ENCODE measurements at places on chromosomes 11 and 22.

GRCh38 chr11:104043678-104044239, 7.3 kb downstream of the DDI1 start:
- no peak for DNase-seq

- no peak for DNase-seq
These were observed 43.8 kb downstream of the TRIOBP start for GRCh38 chr22:37740455-37741311.

GRCh38 chr11:27839226-27839913, 139.1 kb upstream of the BDNF start:
- peak; percentile 15 for DNase-seq

- DNase-seq = no peak
These were observed 906.7 kb upstream of the CHORDC1 start for GRCh38 chr11:91129596-91129995.

GRCh38 chr11:100619484-100619883, 67.6 kb upstream of the ARHGAP42 start:
- DNase-seq = no peak

DNA sequence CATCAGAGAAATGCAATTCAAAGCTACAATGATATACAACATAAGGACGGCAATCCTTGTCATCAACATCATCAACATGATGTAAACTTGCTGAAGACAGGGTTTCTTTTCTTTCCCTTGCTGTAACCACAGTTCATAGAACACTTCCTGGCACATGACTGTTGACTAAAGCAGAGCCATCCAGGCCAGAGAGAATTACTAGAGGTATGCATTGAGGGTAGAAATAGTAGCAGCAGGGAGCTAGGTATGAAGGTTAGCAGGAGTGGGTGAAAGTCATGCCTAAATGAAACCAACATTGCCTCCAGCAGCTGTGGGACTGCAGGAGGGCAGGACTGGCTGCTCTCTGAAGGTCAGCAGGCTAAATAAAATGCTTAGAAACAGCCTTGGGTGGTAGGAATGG, 103.7 kb downstream of the LRRC32 start:
- no peak for DNase-seq

DNA sequence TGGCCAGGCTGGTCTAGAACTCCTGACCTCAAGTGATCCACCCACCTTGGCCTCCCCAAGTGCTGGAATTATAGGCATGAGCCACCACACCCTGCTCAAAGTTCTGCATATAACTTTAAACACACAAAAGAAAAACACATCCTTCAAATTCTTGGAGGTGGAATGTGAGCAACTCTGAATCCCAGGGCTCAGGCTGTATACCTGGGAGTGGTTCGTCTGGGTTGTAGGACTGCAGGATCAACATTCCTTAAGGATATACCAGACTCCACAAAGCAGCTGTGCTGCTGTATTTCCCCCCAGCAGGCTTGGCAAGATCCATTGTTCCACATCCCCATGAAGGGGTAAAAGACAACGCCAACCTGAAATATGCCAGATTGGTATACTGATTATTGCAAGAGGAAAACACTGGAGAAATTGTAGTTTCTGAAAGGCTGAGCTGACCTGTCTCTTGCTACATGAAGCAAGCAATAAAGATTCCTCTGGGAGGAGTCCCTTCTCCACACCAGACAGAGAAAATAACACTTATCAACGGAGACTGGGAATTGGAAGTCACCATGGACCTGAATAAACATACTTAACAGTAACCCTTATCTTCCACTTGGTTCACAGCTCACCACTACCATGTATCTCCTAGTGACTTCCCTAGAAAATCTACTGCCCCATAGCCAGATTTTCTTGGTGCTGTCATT, 12.2 kb upstream of the RPS3 start:
- peak; percentile 46 for DNase-seq

DNA sequence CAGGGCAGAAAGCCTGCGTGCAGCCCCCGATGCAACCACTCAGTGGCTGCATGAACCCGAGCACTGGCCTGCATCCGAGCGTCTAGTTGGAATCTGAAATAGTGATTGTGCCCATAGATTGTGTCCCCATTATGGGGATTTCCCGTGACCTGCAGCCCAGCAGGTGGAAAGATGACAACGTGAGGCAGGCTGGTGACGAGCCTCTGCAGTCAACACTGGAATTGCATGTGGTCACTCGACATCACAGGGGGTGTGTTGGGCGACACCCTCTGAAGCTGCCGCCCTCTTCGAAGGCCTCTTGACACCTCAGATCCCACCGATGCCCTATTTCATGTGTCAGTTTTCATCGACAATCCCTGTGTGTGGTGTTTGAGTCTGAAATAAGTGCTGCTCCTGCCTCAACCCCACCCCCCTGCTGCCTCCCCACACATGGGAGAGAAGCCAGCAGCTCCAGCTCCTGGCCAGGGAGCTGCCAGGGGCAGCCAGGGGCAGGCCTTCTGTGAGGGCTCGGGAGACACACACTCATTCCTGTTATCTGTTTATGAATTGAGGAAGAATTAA, 172.0 kb upstream of the B3GAT1 start:
- DNase-seq = no peak

DNA sequence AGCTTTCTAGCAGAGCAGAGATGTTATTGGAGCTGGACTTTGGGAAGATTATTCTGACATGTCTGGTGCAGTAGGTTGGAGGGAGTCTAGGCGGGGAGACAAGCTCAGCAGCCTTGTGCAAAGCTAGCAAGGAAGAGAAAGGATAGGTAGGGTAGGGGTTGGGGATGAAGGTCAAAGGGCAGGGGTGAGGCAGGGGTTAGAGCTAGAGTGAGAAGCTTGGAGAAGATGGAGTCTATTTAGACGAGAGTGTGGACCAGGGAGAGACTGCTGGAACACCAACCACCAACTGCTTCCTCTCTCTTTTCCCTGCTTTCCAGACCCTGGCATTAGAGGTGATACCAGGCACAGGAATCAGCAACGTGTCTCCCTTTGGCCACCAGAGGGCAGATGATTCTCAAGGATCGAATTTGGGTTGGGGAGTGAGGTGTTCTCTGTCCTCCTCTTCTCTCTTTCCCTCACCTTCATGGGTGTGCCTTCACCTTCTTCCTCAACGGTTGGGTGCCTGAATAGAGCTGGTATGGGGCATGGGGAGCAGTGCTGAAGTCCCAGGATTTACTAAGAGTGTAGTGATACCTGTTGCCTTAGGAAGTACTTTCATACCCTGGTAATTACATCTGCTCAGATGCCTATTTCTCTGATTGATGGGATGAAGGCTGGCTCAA, 1.8 kb upstream of the MARK2 start:
- DNase-seq = peak; percentile 86

DNA sequence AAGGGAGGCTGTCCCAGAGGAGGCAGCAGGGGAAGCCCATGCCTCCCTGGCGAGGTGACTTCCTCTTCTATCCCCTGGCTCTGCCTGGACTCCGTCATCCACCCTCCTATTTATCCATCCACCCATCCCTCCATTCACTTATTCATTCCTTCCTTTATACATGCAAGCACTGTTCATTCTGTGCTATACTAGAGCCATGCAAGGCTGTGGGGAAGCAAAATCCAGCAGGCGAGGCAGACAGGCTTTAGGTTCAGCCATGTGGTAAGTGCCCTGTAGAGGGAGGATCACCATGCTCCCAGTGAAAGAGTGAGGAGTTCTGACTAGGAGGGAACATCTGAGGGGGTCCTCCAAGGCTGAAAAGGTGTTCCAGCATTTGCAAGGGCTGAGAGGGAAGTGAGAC, 1.2 kb upstream of the NAALADL1 start:
- DNase-seq = no peak

GRCh38 chr11:92268546-92268945, 43.9 kb downstream of the FAT3 start:
- no peak for DNase-seq

GRCh38 chr11:12238420-12238819, 128.0 kb downstream of the MICAL2 start:
- DNase-seq = no peak

DNA sequence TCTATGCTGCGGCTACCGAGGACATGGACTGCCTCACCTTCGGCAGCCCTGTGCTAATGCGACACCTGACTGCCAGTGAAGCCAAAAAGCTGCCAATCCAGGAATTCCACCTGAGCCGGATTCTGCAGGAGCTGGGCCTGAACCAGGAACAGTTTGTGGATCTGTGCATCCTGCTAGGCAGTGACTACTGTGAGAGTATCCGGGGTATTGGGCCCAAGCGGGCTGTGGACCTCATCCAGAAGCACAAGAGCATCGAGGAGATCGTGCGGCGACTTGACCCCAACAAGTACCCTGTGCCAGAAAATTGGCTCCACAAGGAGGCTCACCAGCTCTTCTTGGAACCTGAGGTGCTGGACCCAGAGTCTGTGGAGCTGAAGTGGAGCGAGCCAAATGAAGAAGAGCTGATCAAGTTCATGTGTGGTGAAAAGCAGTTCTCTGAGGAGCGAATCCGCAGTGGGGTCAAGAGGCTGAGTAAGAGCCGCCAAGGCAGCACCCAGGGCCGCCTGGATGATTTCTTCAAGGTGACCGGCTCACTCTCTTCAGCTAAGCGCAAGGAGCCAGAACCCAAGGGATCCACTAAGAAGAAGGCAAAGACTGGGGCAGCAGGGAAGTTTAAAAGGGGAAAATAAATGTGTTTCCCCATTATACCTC, 3.3 kb downstream of the FEN1 start:
- DNase-seq = no peak

DNA sequence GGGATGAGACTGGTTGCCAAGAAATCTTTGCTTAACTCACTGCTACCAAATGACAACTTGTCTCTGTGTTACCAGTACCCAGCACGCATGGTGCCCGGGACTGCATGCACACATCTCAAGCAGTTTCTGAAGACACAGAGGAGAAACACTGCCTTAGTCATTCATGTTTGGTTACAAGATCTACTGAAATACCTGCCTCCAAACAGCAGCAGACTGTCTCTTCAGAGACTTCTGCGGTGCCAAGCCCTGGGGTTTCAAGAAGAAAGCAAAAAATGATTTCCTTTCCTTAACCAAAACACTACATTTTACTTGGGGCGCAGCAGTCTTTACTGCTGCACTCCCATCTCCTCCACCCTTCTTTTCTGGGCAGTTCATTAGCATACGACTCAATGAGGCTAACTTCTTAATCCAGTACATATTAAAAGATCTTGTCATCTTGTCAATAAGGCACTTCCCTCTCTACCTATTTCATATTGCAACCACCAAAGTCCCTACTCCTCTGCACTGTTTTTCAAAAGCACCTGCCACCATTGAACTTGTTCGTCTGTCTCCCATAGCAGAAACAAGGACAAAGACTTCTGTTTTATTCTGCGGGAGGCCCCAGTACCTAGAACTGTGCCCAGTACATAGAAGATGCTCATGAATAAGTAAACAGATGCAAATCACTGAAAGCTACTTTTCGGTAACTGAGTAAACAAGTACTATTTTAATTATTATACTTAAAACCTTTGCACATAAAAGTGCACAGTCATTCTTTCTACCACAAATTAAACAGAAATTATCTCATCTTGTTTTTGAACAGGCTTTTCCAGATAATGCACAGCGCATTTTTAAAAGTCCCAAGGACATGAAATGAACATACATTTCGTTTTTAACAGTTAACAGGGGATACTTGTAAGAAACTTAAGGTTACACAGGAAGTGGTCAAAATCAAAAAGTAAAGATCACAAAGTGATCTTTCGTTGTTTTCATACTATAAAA, 4.0 kb downstream of the NAP1L4 start:
- peak; percentile 15 for DNase-seq

GRCh38 chr11:111960916-111961315, 23.8 kb downstream of the DIXDC1 start:
- no peak for DNase-seq

GRCh38 chr22:22894740-22895731, 7.4 kb downstream of the IGLL5 start:
- no peak for DNase-seq

- no peak for DNase-seq
These were observed 72.1 kb downstream of the DGCR2 start for GRCh38 chr22:19050117-19050516.

- no peak for DNase-seq
These were observed 38.0 kb upstream of the PICALM start for GRCh38 chr11:86106916-86107315.

- DNase-seq = peak; percentile 85
These were observed 2.0 kb downstream of the FBLN1 start for GRCh38 chr22:45504373-45505341.

DNA sequence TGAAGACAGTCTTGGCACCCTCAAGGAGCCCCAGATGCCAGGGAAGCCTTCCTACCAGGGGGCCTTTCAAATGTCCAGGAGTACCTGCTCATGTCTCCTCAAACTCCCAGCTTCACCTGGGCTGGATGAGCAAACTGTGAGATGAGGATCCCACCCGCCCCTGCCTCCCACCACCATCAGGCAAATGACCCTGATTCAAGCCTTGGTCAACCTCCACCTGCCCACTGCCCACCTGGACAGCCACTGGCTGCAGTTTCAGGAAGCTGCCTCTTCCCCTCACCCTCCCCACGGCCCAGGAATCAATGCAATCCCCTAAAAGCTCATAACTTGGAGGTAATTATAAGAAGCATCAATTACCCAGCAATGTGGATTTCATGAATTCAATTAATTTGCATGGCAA, 122.7 kb downstream of the BUD13 start:
- no peak for DNase-seq

- DNase-seq = peak; percentile 17
These were observed at the start of gene MMP1 for GRCh38 chr11:102798012-102798746. Gene MMP1 (minus strand): TSS chr11:102798160. CDS start chr11:102798092, 68 bp downstream.

DNA sequence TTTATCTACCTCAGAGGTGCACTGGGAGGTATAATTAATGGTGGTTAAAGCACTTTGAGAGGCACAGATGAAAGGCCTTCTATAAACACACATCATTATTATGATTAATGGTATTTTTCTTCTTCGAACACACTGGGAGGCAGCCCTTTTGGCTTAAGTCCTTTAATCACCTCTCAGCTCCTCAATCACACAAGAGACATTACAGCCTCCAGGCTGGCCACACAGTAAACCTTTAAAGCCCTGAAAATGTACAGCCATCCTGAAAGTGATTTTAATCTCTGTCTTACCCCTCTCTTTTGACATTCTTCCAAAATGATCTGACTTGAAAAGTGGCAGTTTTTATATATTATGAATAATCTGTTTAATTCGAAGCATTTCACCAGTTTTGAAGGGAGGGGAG, 54.3 kb upstream of the VSTM5 start:
- no peak for DNase-seq

DNA sequence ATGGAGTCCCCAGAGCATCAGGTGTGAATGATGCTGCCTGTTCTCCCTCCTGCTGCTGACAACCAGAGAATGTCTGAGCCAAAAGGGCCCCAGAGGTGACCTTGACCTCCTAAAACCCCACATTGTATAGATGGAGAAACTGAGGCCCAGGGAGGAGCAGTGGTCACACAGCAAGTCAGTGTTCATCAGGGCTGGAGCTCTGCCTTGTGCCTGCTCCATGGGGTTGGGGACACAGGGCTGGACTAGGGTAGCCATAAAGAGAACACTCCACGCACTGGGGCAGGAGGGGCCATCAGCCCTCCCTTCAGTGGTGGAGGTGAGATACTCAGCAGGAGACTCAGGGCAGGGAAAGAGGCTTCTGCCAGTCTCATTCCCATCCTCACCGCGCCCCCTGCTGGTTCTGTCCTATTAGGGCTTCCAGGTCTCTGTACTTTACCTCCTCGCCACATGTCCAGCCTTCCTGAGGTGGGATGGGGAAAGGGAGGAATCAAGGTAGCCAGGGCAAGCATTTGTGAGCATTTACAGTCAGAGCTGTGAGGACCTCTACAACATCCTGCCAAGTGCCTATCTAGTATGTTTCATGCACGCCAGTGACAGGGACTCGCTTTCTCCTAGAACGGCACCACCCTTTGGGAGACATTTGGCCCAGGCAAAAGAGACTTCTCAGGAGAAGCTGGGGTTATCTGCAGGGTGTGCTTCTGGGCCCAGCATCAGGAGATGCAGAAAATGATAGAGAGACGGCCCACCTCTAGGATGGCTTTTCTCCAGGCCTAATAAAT, 43.2 kb downstream of the NEU3 start:
- peak; percentile 72 for DNase-seq

- no peak for DNase-seq
These were observed 17.8 kb upstream of the NAV2 start for GRCh38 chr11:19694796-19695345.
